ENCODE measurements at places on chromosomes 7 and 10.

DNA sequence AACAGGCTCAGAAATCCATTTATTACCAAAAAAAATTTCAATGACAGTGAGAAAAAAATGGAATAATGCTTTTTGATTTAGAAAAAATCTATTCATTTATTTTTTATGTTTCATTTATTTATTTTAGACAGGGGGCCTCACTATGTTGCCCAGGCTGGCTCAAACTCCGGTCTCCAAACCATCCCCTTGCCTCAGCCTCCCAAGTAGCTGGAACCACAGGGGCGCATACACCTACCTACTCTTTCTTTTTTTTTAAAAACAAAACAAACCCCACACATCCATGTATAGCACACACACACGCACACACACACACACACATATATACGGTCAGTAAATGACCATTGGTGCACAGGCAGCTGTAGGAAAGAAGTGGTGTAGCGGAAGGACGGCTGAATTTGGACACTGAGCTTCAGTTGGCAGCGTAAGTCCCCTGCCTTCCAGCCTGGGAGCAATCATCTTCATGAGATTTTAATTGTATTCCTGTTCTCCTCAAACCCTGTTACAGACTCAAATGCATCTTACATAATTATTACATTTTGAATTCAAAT lies 28.8 kb downstream of the ARL4A start:
- DNase-seq = no peak

DNA sequence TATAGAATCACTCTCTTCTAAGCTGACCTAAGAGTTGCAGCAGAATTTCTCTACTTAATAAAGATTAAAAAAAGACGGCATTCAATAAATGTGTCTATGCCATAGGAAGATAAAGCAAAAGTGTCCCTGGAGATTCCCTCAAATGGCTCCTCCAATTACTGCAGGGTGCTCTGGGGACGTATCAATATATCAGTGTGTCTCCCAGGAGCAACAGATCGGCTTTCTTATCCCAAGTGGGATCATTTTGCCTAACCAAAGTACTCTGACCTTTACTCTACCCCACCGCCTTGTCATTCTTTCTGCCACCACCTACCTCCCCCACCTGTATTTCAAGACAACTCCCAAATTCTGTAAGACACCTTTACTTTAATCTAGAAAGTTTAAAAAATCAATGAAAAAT lies 202.0 kb upstream of the SEMA3C start:
- DNase-seq = no peak

DNA sequence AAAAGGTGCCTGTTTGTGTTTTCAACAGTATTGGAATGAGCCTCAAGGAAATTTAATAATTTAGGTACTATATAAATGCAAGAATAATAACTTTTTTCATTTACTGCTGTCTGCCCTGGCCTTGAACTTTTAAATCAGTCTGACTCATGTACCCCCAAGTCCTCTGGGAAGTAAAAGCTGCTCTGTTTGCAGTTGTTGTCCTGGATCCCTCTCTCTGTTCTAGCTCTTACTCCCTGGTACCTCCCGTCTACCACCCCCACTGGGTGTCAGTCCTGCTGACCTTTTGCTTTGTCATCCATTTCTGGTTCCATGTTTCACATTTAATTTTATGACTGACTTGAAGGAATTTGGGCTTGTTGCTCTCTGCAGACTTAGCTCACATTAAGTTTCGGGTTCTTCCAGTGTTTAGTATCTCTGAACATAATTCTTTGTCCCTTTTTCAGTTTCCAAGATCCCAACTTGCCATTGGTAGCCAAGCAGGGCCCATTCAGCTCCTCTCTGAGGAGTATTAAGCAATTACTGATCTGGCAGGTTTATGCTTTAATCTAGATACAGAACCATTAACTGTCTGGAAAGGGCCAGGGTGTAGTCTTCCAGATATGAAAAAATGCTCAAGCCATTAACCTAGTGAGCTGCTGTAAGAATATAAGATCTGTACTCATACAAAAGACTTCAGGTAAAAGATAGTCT lies 208.7 kb upstream of the FAM3C start:
- no peak for DNase-seq

- DNase-seq = no peak
Measured at GRCh38 chr10:113273181-113274163, 279.4 kb upstream of the HABP2 start.

GRCh38 chr7:16627236-16627635 lies 18.3 kb downstream of the ANKMY2 start:
- DNase-seq = no peak

DNA sequence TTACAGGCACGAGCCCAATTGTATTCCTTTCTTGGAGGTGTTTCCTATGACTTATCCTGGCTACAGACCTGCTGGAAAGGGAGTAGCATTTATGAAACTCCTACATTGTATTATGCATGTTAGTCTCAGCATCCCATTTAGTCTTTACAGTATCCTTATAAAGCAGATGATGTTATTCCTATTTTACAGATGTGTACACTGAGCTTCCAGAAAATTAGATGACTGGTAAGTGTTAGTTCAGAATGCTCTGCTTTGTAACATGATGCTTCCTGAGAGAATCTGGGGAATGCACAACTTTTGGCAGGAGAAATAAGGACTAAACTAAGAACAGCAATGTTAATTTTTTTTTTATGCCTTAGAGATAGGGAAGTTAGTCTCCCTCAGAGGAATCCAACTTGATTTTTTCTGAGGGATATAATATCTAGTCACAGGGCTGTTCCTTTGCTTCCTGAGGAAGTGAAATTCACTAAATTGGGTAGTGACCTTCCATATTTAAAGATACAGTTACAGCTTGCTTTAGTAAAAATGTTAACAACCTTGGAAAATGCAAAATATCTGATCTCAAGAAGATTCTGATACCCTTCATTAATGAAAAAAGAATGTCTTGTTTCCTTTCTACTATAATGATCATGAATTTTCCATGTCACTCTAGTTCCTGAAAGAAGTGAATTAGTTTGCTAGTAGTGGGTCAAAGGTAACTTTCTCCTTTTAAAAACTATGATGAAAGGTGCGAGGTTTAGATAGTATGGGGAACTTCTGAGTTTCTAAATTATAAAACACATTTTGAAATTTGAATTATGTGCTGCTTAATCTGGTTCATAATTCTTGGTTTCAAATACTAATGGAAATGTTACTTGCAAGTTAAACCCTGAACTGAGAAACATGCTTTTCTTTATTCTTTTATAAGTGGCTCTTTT lies 194.0 kb upstream of the PRPS1L1 start:
- DNase-seq = no peak
